ENCODE measurements at places on chromosomes 2 and 18.

DNA sequence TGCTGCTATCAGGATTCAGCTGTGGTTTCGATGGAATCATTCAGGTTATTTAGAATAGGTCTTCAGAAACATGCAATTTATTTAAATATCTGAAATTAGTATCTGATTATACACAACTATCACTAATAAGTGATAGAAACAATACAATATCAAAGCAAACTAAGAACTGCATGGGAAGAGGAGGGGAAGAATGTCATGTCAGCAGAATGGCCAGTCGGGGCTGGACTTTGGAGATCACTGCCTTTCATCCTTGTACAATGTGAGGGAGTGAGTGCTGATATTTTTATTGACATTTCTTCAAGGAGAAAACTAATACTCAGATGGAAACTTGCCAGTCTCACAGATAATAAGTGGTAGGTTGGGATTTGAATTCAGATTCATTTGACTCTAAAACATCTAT is 224.0 kb upstream of the LINC00305 start:
- no peak for DNase-seq

GRCh38 chr2:65727816-65728215 is 295.4 kb upstream of the SPRED2 start:
- DNase-seq: no peak

DNA sequence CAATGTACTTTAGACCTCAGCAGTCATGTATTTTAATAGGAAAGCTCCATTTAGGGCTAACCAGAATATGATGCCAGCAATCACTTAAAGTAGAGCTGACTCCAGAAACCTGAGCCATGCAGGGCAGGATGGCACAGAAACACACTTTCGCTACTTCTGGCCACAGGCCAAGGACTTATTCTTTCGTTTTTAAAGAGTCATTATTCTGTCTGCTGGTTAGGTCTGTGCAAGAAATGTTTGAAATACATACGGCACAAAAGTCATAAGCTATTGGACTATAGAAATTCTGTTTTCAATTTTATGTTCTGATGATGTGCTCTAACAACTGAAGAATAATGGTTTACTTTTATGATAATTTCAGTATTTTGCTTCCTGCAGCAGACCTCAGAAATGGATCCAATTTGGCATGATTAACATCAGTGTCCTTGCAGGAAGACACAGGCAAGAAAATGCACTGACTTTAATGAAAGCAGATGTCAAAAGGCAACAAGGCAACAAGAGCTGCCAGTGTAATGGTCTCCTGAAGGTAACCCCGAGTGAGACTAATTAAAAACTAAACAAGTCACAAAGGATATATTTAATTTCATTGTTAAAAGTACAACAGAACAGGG is 114.4 kb upstream of the CHRNA1 start:
- no peak for DNase-seq

DNA sequence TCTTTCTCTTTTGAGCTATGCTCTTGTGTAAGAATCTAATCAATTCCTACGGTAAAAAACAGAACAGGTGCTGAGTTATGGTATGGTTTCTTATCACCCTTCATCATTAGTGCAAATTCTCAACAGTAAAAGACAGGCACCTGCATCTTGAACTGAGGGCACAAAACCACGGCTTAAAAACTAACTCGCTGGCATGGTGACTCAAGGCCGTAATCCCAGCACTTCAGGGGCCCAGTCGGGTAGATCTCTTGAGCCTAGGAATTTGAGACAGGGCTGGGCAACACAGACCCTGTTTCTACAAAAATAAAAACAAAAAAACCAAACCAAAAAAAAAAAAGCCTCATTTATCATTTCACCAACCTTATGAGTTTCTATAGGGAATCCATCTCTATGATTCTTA is 33.3 kb downstream of the THAP4 start:
- no peak for DNase-seq

DNA sequence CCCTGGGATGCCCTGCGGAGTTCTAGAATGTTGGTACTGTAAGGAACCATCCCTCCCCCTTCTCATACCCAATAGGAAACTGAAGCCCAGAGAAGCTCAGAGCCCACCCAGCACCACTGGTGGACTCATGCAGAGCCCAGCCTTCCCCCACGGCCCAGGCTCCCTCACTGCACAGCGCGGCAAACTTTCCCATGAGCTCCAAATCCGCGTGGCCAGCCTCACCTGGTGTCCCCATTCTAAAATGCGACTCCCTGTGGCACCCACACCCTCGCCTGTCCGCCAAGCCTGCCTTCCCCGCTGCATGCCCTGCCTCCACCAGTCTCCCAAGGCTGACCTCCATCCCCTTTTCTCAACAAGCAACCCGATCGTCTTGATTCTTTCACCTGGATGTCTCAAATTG is 51.1 kb downstream of the PTGR3 start:
- no peak for DNase-seq

Measured in stimulated activated CD8-positive, alpha-beta memory T cell treated with anti-CD3 and anti-CD28 coated beads, Interleukin-15, amount 100 ng/mL, for 24 hours (primary cell).